Activated CD4-positive, alpha-beta T cell treated with anti-CD3 and anti-CD28 coated beads, Interleukin-2, amount 10 ng/mL, durations not matched to agents 7 days and 5 days (primary cell): ENCODE measurements at places on chromosomes 7 and 10. TPM values are rescaled to one million over a fixed set of nuclear protein-coding genes. Genes with fewer than 3 reads are reported as not detected.

DNA sequence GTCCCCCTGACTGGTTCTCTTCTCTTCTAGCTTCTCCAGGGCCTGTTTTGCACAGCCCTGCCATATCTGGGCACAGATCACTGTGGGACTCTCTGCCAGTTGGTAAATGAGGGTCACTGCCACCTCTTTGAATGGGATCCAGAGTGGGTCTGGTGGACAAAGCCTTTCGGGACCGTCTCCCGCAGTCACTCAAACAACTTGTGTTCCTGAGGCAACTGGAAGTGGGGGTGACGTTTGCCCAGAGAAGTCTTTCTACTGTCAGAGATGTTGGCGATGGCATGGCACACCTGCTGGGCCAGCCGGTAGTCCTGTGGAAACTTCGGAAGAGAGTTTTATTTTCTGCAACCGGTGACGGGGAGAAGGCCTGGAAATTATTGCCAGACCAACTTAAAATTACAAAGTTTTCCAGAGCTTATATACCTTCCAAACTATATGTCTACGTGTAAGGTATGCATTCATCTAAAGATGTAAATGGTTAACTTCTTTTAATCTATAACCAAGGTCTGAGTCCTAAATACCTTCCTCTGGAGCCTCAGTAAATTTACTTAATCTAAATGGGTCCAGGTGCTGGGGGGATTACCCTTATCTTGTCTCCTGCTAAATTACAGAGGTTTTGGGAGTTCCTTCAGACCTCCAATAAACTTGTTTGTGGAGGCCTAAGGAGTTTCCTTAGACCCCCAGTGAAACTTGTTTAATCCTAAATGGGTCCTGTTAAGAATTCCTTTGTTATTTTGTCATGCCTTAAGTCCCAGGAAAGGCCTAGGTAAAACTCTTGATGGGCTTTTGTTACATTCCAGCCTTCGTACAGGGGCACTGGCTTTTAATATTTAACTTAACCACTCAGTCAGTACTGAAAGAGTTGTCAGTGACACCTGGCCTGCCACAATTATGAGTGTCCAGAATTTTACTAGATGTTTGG, 94.0 kb downstream of the NPSR1 start:
- DNase-seq, result no peak

DNA sequence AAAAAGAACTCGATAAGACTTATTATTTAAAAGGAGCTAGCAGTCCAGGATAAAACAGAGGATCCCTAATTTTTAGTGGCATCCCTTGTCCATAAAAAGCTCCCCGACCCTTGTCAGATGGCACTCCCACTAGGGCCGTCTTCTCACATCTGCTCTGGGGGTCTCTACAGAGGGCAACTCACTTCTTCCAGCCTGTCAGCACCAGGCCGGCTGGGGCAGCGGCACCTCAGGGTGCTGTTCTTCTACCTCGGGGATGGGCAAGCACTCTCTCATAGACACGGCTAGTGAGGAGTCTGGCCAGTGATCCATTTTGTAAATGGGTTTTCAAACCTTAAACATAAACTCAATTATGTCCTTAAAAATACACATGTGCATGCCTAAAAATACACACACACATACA, 134.7 kb downstream of the PRPF18 start:
- DNase-seq, result no peak

DNA sequence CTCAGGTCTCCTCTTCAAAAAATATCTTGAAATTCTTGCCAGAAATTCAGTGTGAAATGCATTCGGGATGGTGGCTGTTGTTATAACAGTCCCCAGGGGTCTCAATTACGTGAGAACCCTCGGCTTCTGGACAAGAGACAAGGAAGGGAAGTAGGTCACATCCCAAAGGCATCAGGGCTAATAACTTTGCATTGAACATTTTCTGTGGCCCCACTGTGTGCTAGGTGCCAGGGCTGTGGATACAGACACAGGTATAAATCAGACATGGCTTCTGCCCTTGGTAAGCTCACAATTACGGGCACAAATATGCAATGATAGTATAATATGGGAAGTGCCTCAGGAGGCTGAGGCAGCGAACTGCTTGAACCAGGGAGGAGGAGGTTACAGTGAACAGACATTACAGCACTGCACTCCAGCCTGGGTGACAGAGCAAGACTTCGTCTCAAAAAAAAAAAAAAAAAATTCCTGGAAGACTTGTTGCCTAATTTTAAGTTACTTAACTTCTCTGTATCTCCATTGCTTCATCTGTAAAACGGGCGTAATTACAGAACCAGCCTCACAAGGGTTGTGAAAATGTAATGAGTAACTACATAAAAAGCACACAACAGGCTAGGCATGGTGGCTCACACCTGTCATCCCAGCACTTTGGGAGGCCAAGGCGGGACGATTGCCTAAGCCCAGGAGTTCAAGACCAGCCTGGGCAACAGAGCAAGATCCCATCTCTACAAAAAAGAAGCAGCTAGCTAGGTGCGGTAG, 2.5 kb upstream of the RHBDD2 start:
- DNase-seq, result no peak

GRCh38 chr7:68411742-68412141, 1186.5 kb upstream of the AUTS2 start:
- DNase-seq, result no peak

DNA sequence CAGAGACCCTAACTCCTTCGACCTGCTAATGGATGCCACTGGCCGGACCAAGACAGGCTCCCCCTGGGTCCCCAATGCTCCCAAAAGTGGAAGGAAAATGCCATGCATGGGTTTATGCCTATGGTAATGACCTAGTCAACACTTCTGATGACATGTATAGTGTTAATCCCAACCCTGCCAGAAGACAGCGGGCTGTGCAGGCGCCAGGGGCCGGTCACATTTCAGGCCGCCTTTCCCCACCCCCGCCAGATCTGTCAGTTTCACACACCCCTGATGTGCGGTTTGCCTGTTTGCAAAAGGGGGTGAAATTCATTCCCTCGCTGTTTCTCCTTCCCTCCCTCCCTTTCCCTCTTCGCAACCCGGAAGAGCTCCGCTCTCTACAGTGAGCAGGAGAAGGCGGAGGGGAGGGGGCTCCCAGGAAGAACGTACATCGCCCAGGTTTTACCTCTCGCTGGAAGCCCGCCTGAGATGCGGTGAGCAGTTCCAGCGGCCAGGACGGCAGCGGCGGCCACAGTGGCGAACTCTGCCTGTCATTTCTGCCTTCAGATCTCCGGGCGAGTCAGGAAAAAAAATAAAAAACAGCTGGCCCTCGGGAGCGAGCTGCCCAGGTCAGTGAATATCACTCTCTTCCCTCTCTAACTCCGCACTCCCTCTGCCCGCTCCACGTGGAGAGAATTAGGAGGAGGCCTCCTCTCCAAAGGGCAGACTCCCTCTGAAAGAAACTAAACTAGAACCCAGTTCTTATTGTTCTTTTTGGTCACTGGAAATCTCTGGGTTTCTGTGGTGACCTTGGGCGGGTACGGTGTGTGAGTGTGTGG, 9.4 kb upstream of the GATA3 start:
- no peak for DNase-seq

HOXA9 gene
- not detected for total RNA-seq

TAX1BP1 gene
- 65.1 TPM for total RNA-seq

PCLO gene
- total RNA-seq, result not detected
